ENCODE measurements at places on chromosomes 7 and 10.

DNA sequence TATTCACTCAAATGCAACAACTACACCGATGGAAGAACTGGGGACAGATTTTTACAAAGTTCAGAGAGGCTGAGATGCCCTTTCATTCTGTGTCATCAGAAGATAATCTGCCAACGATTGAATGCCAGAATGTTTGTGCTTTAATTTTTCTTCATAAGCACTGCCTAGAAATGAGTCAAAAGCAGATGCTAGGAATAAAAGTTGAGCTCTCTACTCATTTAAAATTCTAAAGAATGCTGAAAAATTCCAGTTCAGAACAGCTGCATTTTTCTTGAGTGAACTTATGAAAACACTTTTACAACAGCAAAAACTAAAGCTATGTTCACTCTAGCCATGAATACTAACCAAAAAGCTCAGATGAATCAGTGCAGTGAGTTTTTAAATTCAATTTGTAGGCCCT is 22.3 kb upstream of the FAM133B start:
- DNase-seq: no peak

GRCh38 chr7:96591159-96591899 is 118.3 kb downstream of the SEM1 start:
- peak; percentile 48 for DNase-seq

- DNase-seq: no peak
Observed at GRCh38 chr10:111204838-111205237, 128.0 kb downstream of the ADRA2A start.

GRCh38 chr10:78410046-78410965 is 376.6 kb downstream of the RPS24 start:
- no peak for DNase-seq

DNA sequence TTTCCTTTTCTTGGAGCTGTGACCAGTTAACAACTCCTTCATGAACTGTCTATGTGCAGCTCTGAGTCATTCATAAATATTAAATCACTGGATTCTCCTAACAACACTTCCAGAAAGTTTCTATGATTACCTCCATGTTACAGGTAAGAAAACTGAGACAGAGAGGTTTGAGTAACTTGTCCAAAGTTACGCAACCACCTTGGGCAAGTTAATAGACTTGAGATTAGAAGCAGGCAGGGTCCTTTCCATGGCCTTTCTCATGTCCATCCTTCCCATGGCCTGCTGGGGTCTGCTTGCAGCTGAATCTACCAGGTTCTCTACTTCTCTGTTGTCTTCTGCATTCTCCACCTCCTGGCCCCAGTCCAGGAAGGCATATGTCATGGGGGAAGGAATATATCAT is 648.8 kb upstream of the MKI67 start:
- DNase-seq: no peak

- no peak for DNase-seq
Observed at GRCh38 chr10:36531621-36532020, 593.8 kb upstream of the ANKRD30A start.

DNA sequence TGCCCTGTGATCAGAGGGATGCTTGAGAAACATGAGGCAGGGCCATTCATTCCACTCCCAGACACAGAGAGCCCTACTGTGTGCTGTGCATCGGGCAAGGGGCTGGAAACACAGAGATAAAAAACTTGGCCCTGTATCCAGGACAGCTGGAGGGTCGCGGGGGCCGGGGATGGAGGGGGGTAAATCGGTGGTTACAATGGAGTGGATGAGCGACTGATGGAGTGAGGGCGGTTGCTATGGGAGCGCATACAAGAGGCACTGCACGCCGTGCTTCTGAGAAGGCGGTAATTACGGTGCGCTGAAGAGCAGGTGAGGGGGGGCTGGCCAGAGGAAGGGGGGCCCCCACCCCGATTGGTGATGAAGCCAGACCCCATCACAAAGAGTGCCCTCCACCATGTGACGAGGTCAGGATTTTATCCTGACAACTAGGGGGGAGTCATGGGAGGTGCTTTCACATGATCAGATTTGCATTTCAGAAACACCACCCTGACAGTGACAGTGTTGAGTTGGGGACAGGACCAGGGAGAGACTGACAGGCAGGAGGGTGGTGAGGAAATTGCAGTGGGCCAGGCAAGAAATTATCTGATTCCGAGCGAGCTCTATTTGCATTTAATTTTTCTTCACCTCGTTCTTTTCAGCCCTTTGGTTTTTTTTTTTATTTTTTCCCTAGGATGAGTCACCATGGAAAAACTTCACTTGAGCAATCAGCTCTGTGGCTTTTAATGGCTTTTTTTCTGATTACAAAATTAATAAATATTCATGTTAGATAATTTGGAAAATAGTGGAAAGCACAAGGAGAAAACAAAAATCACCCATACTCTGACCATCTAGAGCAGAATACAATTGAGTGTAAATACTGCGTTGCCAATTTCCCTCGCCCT is 7.8 kb downstream of the CPA5 start:
- no peak for DNase-seq

DNA sequence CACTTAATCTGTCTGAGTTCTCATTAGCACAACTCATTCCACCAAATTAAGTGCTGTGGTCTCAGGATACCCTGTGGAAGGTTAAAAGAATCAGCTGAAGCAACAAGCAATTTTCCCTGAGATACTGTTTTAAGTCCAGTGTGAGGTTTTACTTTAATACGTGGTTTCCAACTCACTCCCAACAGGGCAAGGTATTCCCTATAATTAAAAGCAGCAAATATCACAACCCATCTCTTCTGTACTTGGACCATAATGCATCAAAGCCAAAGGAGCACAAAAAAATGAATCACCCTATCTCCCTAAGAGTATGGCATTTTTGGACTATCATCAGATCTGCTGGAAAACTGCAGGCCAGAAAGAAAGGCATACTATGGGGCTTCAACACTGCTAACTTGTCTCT is 4.9 kb downstream of the CADPS2 start:
- DNase-seq: no peak

- DNase-seq: no peak
Observed at GRCh38 chr7:11235491-11235890, 261.8 kb downstream of the PHF14 start.

GRCh38 chr7:152862006-152862405 is 102.5 kb downstream of the ACTR3B start:
- DNase-seq: no peak

DNA sequence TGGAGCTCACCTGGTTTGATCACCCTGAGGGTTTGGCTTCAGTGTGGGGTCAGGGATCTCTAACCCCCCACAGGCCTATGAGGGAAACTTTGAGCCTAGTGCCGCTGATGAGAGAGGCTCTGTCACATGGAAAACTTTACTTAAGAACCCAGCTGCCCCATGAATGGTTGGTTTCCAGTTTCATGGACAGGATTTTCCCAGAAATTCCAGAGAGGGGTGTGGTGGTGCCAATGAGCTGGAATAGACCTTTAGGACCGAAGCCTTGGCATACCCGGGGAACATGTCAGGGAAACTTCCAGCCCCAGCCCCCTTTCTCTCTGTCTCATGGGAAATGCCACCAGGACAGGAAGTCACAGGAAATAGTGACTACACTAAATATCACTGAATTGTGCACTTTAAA is 36.9 kb downstream of the AKR1B1 start:
- DNase-seq: no peak

- DNase-seq: no peak
Observed at GRCh38 chr10:106873770-106874603, 290.5 kb downstream of the SORCS1 start.

- no peak for DNase-seq
Observed at GRCh38 chr7:82528577-82529310, 85.2 kb upstream of the CACNA2D1 start.

DNA sequence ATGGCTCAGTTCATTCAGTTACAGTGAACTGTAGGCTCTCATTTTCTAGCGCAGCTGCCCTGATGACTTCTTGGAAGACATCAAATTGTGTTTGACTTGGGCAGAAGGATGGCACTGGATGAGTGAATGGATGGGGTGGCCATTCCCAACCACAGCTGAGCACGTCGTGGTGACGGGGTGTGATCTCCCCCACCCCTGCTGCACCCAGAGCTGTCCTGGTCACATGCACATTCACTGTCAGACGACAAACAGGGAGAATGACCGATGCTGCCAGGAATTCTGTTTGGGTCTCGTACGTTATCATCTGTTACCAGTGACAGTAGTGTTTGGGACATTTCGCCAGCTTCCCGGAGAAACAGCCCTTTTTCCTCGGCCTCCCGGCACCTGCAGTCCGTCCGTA is 623.2 kb downstream of the SDK1 start:
- DNase-seq: no peak

DNA sequence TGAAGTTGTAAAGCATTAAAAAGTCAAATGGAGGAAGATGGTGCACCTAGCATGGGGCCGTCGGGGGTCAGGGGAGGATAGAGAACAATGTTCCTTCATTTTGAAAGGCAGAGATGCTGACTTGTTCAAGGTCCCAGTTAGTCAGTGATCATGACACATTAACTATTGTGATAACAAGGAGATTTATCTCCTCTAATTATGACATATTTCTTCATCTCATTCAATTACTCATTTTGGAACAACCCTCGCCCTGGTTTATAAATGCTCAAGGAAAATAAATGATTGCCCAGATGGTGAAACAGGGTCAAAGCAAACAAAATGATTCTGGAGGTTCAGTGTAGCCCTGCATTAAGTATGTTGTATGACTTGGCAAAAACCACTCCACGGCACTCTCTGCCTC is 106.2 kb downstream of the ITIH5 start:
- no peak for DNase-seq

DNA sequence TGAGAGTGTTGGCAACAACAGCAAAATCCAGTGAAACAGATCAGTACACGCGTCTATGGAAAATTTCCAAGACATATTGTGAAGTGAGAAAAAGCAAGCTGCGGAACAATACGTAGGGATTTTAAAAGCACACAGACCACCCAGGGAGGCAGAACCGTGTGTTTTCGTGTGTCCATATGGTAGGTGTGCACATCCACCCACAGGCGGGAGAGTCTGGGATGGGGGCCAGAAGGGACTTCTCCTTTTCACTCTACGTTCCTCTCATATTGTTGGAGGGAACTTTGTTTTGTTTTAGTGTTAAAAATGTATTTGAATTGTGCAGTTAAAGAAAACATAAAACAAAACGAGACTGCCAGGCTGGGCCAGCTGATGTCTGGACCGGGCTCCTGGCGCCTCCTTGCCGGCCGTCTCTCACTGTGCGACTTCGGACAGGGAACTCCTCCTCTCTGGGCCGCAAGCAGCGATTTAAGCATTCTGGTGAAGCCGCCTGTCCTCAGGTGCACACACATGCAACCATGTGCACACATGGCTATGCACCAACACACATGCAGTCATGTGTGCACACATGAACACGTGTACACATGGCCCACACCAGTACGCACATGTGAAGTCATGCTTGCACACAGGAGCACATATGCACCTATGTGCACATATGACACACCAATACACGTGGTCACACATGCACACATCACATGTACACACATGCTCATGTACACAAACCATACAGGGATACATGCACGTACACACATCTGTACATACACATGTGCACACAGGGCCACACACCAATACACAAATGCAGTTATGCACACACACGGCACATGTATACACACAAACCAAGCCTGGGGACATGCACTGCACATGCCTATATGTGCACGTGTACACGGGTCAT is 141.1 kb downstream of the ELFN1 start:
- DNase-seq: no peak

GRCh38 chr7:42479816-42480633 is 243.0 kb upstream of the GLI3 start:
- DNase-seq: no peak

DNA sequence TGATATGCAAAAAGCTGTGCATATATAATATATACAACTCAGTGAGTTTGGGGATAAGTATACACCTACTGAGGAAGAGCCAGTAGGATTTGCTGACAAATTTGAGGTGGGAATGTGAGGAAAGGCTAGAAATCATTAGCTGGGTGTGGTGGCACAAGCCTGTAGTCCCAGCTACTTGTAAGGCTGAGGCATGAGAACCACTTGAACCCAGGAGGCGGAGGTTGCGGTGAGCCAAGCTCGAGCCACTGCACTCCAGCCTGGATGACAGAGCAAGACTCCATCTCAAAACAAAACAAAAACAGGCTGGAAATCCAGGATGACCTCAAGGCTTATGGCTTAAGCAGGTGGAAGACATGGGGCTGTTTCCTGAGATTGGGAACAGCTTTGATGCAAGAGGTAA is 10.6 kb upstream of the PLEKHS1 start:
- no peak for DNase-seq

GRCh38 chr10:18214691-18215563 is 74.7 kb downstream of the CACNB2 start:
- DNase-seq: peak; percentile 15

DNA sequence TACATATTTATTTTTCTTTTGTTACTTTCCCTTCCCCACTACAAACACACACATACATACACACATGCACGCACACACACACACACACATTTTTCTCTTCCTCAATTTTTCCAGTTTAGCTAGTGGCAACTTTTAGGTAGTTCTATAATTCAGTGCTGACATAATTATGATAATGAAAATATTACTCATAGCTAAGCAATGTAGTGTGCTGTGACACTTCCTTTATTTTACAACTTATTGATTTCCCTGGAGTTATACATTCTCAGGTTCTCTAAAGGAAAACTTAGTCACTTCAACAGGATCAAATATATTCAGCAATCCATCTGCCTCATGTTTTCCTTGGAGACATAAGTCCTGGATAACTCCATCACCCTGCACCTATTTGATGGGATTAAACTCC is 151.6 kb downstream of the CACNA2D1 start:
- DNase-seq: no peak

GRCh38 chr10:65701168-65701776 is 1224.6 kb upstream of the LRRTM3 start:
- DNase-seq: no peak

- no peak for DNase-seq
Observed at GRCh38 chr10:77072836-77073662, 564.6 kb downstream of the KCNMA1 start.

- no peak for DNase-seq
Observed at GRCh38 chr10:76887223-76888010, 750.2 kb downstream of the KCNMA1 start.

DNA sequence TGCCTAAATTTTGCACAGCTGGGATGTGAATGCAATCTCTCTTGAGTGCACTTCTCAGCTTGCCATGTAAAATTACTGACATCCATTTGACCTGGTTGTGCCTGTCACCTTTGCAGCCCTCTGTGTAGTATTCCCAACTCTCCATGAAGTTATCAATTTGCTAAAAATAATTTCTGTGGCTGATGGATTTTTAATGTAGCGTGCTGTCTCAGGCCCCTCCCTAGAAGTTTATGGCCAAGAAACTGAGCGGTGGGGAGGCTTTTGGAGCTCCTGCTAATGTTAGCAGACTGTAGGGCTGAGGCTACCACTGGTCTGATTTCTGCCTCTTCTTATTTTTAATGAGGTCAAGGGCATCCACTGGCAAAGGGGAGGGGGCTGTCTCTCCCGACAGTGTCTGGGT is 577.0 kb upstream of the DPP6 start:
- DNase-seq: no peak

GRCh38 chr7:133165001-133165400 is 83.1 kb upstream of the CHCHD3 start:
- no peak for DNase-seq

- DNase-seq: no peak
Observed at GRCh38 chr7:139370301-139370942, 10.7 kb downstream of the LUC7L2 start.

GRCh38 chr10:38600696-38601095 is 506.6 kb downstream of the ZNF37A start:
- DNase-seq: no peak

Measured in NT2/D1 (cell line).